ENCODE measurements at places on chromosomes 12 and 14.
A peak's percentile ranks its signal among the peaks of the same experiment; 100 is the strongest.

- no peak for DNase-seq
Measured at GRCh38 chr14:56247495-56248200, 129.4 kb downstream of the PELI2 start.

DNA sequence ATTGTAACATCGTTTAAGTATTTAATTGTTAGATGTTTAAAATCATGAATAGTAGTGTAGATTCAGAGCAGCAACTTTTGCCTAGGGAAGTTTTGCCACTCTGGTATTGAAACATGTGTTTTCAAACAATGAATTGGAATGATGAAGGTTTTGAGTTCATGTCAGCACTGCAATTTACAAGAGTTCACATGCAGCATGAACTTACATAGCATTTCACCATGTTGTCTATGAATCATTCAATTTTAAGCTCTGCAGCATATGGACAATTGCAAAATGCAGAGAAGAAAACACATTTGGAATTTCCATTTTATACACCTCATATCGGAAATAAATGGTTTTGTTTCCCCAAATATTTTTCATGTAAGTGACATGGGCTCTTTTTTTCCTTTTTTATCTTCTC, 170.7 kb upstream of the CDKN3 start:
- no peak for DNase-seq

DNA sequence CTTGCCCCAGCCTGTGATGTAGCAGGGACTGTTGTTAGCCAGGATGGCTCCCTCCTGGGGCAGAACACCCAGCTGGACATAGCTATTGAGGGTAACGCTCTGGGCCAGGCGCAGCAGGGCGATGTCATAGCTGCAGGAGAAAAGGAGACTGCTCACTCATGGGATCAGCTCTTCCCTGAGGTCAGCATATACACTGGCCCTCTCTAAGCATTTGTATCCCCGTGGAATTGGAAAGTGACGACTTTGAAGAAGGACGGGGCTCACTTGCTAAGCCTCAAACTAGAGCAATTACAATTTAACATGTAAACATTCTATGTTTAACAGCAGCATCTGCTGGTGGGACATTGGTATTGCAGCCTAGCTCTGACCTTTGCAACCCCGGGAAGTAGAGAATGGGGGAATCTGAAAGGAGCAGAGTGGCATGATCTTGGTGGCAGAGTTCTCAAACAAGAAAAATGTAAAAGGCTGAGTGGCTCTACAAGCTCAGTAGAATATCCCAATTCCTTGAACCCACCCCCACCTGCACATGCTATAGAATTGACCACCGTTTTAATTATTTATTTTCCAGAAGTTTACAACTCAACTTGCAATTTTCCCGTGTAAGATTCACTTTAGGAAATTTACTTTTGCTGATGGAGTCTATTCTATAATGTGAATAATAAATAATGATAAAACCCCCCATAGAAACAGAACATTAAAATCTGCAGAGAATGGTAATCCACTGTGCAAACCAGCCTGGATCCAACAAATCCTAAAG, 5.0 kb downstream of the CELA1 start:
- peak; percentile 36 for DNase-seq

DNA sequence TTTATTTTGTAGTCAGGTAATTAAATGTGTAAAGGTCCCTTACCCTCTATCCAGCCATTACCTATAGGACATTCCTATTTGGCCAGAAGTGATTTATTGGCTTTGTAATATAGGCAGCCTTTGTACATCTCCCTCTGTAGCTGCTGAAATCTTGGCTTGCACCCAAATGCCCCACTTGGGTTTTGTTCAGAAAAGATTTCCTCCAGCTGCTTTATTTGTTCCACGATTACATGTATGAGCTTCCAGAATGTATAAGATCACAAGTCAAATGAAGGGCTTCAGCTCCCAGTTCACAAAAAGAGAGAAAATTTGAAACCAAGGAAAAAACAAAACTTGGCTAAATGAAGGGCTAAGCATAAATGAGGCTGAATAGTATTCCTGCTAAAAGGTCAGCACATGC, 103.4 kb downstream of the EFCAB11 start:
- no peak for DNase-seq

DNA sequence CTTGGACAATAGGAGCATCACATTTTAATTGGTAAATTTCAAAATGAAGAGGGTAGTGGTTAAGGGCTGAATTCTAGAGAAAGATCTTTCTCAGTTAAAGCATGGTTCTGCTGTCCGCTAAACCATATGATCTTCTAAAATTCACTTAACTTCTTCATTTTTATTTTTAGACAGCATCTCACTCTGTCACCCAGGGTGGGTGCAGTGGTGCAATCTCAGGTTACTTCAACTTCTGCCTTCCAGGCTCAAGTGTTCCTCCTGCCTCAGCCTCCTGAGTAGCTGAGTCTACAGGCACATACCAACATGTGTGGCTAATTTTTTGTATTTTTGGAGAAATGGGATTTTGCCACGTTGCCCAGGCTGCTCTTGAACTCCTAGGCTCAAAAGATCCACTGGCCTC, 226.7 kb upstream of the ABCD2 start:
- no peak for DNase-seq

GRCh38 chr12:57940915-57941164, 527 bp upstream of the ATP23 start:
- no peak for DNase-seq

- DNase-seq = no peak
Measured at GRCh38 chr14:75433631-75434071, 5.8 kb downstream of the JDP2 start.
